ENCODE measurements at places on chromosomes 4 and X.

- DNase-seq: no peak
Observed at GRCh38 chrX:118971552-118971951, 2.9 kb upstream of the LONRF3 start.

DNA sequence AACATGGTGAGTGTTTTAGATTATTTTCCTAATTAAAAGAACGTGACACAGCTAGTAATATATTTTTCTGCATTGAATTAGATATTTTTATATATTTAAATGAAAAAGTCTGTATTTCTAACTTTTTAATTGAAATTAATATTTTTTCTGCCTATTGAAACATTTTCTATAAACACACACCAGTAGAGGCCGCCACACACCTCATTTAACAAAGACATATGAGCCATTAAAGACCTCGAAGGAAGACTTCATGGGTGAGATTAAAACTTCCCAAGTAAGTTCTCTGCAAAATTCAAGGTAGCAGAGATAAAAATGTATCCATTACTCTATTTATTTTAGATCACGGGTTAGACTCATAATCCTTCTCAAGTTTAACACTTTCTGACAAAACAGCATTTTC lies 8.3 kb downstream of the SLITRK2 start:
- DNase-seq: no peak

GRCh38 chr4:19382993-19383756 lies 868.5 kb upstream of the SLIT2 start:
- DNase-seq: peak; percentile 15

DNA sequence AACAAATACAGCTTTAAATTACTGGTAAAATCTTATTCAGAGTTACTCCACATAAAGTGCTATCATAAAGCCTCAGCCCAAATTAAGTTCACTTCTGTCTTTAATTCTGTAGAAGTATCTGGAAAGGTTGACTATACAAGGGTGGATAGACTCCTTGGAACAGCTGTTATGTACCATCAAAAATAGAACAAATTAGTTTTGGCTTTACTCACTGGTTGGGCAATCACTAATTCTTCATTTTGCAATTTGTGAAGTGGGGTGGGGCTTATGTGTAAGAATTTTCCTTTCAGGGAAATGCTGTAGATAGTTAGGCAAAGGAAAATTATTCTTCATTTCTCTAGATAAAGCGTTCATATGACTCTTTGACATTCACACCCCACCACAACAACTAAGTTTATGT lies 7.8 kb downstream of the DIAPH2 start:
- peak; percentile 61 for DNase-seq

GRCh38 chr4:108543359-108543968 lies 76.9 kb upstream of the RPL34 start:
- no peak for DNase-seq

DNA sequence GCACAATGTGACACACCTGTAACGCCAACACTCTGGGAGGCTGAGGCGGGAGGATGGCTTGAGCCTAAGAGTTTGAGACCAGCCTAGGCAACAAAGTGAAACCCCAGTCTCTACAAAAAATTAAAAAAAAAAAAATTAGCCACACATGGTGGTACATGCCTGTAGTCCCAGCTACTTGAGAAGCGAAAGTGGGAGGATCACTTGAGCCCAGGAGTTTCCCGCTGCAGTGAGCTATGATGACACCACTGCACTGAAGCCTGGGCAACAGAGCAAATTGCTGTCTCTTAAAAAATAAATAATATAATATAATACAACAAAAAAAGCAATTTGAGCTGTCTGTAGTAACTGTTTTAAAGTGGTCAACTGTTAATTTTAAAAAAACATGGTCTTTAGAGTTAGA lies 13.2 kb downstream of the SPOCK3 start:
- DNase-seq: no peak

DNA sequence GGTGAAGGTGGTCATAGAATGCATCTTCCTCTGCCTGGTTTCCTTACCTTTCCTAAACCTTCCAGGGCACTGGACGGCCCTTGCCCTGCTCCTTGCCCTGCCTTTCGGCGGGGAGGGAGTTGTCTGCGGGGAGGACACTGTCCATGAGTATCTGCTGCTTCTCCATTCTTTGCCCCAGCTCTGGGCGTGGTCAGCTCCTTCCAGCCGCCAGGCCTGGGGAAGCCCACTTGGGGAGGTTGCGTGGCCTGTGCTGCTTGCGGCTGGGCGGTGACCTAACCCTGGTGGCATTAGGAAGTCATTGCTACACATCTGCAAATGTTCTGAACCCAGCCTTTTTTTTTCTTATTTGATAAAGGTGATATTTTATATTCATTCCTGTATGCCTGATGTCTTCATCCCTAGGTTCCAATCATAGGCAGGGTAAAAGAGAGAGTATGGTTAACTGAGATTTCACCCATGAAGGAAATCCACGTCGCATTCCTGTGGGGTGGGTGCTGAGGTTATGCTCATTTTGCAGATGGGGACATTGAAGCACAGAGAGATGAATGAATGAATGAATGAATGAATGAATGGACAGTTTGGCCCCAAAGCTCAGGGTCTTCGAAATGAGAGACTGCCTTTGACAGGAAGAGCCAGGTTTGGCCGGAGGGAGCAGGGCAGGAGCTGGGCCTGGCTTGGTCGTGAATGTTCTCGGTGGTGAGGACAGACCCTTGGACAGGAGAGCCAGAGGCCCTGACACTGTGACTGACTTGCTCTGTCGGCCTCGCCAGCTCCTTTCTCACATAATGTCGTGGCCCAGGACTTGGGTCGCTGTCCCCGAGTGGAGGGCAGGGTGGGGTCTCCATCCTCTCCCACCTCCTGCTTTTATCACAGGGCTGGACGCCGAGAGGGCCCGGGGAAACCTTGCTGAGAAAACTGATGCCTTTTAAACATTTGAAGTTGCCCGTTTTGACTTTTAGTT lies 57.8 kb upstream of the GPR78 start:
- no peak for DNase-seq

DNA sequence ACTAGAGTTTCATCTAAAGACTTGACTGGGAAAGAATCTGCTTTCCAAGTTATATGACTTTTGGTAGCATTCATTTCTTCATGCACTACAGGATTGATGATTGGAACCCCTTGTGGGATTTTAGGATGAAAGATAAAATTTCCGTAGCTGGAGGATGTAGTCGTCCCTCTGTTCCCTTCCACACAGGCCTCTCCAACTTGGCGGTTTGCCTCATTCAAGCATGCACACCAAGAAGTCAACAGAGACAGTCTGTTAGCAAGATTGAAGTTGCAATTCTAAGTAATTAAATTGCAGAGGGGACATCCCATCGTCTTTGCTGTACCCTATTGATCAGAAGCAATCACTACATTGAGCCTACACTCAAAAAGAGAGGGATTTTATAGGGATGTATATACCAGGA lies 777.4 kb upstream of the HS3ST1 start:
- no peak for DNase-seq

- DNase-seq: no peak
Observed at GRCh38 chr4:179040259-179040658, 1598.0 kb upstream of the AGA start.

DNA sequence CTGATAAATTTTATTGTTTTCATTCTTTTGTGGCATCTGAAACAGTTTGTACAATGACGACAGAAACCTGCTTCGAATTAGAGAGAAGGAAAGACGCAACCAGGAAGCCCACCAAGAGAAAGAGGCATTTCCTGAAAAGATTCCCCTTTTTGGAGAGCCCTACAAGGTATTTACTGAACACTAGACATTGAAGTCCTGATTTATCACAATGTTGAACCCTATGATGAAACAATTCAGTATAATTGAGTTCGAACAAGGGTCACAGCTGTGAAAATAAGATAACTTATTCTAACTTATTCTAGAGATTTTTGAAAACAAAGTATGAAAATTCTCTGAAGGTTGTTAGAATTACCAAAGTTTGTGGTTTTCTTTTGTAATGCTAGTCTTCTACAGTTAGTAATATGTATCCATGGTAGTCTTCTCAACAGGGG lies 111.3 kb downstream of the AFF1 start:
- peak; percentile 53 for DNase-seq

- no peak for DNase-seq
Observed at GRCh38 chr4:64564126-64564525, 154.9 kb upstream of the TECRL start.

GRCh38 chr4:25938787-25939186 lies 24.8 kb downstream of the SMIM20 start:
- peak; percentile 56 for DNase-seq

DNA sequence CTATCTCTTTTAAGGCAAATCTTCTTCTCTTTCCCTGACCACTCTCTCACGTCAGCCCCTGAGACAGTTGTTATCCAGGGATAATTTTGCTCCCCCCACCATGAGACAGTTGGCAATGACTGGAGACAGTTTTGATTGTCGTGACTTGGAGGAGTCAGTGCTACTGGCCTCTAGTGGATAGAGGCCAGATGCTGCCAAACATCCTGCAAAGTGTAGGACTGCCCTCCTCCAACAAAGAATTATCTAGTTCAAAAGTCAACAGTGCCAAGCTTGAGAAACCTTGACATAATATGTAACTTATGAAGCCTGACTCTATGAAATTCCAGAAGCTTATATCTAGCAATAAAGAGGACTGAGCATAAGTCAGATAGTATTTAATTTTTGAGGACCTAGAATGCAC lies 502.1 kb upstream of the IGFBP7 start:
- no peak for DNase-seq

DNA sequence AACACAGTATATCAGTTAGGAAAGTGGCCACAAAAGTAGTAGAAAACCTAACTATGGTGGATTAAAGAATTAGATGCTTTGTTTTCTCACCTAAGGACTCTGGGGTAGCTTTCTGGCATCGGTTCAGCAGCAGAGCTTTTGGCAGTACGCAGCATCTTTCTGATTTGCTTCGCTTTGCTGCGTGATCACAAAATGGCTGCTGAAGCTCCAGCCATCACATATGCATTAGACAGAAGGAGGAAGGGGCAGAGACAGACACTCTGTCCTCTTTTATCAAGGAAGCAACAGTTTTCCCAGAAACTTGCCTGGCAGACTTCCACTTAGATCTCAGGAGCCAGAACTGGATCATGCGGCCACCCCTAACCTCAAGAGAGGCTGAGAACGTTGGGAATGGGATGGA lies 15.1 kb downstream of the TREX2 start:
- no peak for DNase-seq

GRCh38 chr4:41602886-41603498 lies 65.0 kb downstream of the LIMCH1 start:
- DNase-seq: peak; percentile 44

- peak; percentile 17 for DNase-seq
Observed at GRCh38 chr4:139367421-139368090, 65.3 kb upstream of the NDUFC1 start.

DNA sequence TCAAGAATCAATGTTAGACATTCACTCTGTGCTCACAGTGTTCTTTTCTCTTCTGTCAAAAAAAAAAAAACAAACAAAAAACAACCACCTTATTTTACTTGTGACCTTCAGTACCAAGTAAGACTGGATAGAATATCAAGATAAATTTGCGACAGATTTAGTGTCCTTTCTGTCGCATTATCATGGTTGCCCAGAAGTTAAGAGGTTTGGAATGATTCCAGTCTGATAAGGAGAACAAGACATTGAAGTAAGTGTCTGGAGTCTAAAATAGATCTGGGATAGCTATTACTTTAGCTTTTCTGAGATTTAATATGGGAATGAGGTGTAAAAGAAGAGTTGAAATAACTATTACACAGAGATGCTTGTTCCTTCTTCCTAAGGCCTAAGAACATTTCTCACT lies 31.7 kb downstream of the SNCA start:
- DNase-seq: no peak

DNA sequence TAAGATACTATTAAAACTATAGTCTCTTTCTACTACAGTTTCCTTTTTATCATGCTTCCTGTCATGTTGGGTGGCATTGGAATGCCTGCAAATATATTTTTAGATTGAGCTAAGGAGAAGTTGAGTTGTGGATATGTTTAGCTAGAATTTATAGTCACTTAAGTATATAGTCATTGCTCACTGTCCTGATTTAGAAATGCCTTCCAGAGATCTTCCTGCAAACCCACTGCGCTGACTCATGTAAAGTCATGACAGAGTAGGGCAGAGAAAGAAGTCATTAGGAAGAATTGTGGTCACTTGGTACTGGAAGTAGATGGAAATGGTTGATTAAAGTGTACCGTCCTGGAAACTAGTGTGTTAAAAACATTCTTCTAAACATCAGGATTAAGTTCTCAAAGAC lies 490.3 kb upstream of the PABPC4L start:
- peak; percentile 59 for DNase-seq

DNA sequence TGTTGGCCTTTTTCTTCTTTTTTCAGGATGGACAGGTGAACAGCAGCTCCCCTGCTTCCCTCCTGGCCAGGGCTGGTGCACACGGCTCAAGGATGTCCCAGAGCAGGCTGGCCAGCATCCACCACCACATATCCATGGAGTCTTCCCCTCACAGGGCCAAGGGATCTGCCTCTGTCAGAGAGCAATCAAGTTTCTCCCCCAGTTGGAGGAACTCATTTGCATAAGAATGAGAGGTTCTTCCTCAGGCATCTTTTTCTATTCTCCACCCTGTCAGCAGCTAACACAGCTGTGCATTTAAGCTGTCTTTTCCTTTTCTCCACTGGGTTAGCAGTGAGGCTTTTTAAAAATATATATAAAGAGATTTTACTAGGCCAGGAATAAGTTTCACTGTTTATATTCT lies 143.8 kb downstream of the ANAPC10 start:
- DNase-seq: no peak

GRCh38 chrX:79524642-79525041 lies 157.5 kb upstream of the ITM2A start:
- DNase-seq: no peak

GRCh38 chr4:163284304-163284703 lies 48.1 kb downstream of the NPY1R start:
- DNase-seq: no peak

- DNase-seq: no peak
Observed at GRCh38 chrX:65751519-65751918, 84.1 kb downstream of the MSN start.

DNA sequence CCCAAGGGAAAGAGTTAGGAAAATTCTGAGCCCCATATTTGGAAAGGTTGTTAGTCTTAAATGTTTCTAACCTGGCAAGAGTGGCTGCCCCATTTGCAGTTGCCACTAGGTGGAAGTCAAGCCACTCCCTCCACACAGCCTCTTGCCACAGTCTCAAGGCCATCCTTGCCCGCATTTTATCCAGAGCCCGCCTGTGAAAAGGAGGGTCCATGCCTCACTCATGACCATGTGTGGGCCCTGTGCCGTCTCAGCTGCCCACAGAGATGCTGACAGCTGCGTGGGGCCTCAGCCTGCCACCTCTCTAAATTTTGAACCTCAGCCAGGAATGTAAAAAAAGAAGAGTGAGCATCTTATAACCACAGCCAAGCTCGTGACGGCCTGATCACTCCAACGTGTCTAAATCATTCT lies 201.5 kb upstream of the FAM241A start:
- peak; percentile 75 for DNase-seq

DNA sequence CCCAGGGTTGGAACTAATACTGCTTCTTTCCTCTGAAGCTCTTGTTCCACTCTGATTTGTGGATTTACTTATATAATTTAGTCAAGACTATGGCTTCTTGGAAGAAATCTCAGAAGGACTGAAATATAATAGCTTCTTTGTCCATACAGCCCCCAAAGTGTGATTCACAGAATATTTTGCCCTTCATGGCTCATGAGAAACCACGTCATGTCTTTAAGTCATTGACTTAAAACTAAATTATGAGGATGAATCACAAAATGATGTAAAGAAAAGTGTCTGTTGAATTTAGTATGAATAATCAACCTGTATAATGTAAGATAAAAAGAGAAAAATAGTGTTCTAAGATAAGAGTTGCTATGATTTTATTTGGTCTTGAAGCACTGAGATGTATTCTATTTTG lies 43.3 kb upstream of the AGA start:
- peak; percentile 80 for DNase-seq

GRCh38 chrX:16304751-16305150 lies 137.5 kb downstream of the MAGEB17 start:
- DNase-seq: no peak

GRCh38 chr4:158200214-158200613 lies 10.1 kb upstream of the TMEM144 start:
- no peak for DNase-seq

Measured in amniotic epithelial cell (primary cell).